Thoracic aorta (tissue), 2 donors: ENCODE measurements at places on chromosomes 1 and 21.

DNA sequence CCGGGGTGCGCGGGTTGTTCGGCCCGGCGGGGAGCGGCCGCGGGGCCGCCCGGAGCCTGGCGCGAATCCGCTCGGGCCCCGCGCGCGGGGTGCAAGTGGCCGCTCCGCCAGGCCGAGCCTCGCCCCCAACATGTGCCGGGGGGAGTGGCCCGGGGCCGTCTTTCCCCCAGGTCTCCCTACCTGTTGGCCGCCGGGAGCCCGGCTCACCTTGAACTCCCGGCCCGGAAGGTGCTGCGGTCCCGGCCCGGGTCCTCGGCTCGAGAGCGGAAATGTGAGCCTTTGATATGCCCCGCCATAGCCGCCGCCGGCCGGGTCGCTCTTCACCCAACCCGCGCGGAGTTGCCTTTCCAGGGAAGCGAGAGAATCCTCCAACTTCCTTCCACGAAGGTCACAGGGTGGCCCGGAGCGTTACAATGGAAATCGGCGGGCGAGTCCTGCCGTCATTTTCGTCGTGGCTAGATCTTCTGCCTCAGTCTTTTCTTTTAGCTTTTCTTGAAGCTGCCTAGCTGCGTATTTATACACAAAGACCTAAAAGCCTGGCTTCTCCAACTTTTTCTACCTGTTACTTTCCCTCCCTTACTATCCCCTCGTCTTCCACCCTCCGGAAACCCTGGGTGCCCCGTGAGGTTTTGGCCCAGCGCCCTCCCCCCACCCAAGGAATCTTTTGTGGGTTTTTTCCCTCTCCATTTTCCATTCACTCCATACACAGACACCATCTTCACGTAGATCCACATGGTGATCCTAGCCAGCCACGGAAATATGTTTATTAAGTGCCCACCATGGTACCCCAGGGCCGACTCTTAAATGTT, 867 bp downstream of the PTGFRN start:
- peaks cover 25% of the 10 kb centered on the region for H3K4me1 ChIP-seq
- peak overlapping the region; percentile 91 for H3K4me3 ChIP-seq
- no peaks in the 10 kb centered on the region for H3K27me3 ChIP-seq
- no peak for DNase-seq

DNA sequence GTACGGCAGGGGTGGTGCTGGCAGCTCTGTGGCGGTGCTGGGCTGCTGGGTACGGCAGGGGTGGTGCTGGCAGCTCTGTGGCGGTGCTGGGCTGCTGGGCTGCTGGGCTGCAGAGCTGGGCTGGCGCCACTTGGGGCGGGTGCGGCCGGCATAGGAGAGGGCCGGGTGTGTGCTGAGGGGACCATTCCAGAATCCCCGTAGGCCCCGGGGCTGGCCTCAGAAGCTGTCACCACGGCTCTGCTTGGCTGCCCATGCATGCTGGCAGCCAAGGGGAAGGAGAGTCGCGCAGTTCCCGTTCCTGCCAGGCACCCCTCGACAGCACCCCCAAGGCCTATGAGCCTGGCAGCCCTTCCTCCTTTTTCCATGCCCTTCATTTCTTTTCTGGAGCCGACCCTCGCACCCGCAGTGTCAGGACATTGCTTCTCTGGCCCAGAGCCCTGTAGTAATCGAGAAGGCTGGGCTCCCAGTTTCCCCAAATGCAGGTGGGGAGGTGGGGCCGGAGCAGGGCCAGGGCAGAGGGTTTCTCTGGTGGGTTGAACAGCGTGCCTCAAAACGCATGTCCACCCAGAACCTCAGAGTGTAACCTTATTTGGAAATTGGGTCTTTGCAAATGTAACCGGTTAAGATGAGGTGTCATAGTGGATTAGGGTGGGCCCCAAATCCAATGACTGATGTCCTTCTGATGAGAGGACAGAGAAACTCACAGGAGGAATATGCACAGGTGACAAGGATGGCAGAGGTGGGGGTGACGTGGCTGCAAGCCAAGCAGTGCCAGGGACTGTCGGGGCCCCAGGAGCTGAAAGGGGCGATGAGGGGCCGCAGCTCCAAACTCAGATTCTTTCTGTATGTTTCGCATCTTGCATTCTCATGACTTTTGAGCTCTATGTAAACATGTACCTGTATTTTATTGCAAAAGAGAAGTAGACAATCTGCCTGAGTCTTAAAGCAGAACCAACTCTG, 71.0 kb upstream of the ACTRT2 start:
- H3K4me1 ChIP-seq, result peaks cover 10% of the 10 kb centered on the region
- no peaks in the 10 kb centered on the region for H3K27me3 ChIP-seq
- H3K4me3 ChIP-seq, result no peak overlapping the region
- peak overlapping the region; percentile 10 for H3K27ac ChIP-seq
- H3K36me3 ChIP-seq, result no peaks in the 10 kb centered on the region

- H3K36me3 ChIP-seq, result no peaks in the 10 kb centered on the region
- H3K27me3 ChIP-seq, result no peaks in the 10 kb centered on the region
- DNase-seq, result no peak
- H3K4me3 ChIP-seq, result no peak overlapping the region
- no peaks in the 10 kb centered on the region for H3K4me1 ChIP-seq
Observed at GRCh38 chr1:157288492-157288891, 150.3 kb upstream of the ETV3 start.

DNA sequence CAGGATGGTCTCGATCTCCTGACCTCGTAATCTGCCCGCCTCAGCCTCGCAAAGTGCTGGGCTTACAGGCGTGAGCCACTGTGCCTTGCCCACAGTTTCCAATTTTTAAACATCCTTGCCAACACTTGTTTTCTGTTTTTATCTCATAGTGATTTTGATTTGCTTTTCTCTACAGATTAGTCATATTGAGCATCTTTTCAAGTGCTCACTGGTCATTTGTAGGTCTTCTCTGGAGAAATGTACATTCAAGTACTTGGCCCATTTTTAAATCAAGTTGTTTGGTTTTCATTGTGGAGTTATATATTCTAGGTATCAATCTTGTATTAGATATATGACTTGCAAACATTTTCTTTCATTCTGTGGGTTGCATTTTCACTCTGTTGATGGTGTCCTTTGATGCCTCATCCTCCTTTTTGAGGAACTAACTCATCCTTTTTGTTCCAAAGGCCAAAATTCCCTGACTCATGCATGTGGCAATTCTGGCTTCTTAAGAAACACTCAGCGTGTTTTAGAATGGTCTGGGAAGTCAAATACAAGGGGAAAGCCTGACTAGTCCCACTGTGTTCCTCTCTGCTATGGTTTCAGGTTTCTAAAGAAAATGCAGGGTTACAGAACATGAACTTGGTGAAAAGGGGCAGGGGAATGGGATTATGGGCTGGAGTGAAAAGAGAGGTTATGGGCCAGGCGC, 37.3 kb downstream of the PTAFR start:
- H3K27ac ChIP-seq, result no peak overlapping the region
- H3K27me3 ChIP-seq, result no peaks in the 10 kb centered on the region
- DNase-seq, result no peak
- H3K4me1 ChIP-seq, result no peaks in the 10 kb centered on the region
- no peaks in the 10 kb centered on the region for H3K36me3 ChIP-seq

DNA sequence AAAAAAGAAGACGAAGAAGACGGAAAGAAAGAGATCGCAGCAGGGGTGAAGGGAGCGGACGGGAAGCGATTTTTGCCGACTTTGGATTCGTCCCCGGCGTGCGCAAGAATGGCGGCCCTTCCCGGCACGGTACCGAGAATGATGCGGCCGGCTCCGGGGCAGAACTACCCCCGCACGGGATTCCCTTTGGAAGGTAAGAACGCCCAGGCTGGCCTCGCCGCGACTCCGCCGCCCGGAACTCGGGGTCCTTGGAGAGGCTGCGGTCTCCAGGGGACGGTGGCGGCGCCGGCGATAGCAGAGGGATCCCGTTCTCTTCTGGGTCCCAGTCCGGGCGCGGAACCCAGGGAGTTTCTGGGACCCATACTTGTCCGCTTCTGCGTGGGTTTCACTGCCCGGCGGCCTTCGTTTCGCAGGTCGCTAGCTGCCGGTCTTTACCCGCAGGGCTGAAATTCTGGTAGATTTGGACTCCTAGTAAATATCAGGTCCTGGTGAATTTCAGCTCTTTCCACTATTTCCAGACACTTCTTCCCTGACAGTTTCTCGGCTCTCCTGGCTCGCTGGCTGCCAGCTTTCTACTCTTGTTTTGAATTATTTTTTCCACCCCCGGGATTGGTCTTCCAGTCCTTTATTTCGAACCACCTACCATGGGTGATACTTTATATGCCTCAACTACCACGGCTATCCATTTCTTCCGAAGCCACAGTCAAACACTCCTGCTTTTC, 1.0 kb downstream of the PAX7 start:
- no peaks in the 10 kb centered on the region for H3K36me3 ChIP-seq
- peaks cover 7% of the 10 kb centered on the region for H3K27me3 ChIP-seq
- no peak overlapping the region for H3K27ac ChIP-seq
- H3K4me3 ChIP-seq, result peak overlapping the region; percentile 33
- H3K4me1 ChIP-seq, result peaks cover 6% of the 10 kb centered on the region

GRCh38 chr1:246618240-246618808, 52.1 kb downstream of the CNST start:
- no peak for DNase-seq
- H3K4me3 ChIP-seq, result no peak overlapping the region
- H3K36me3 ChIP-seq, result no peaks in the 10 kb centered on the region
- H3K27me3 ChIP-seq, result no peaks in the 10 kb centered on the region
- H3K27ac ChIP-seq, result peak overlapping the region; percentile 25
